ENCODE measurements at places on chromosomes 12 and 14.
A peak's percentile ranks its signal among the peaks of the same experiment; 100 is the strongest.

GRCh38 chr12:117438809-117439208 is 77.4 kb upstream of the NOS1 start:
- no peak for DNase-seq

GRCh38 chr14:76918782-76919394 is 92.7 kb downstream of the LRRC74A start:
- DNase-seq: peak; percentile 75

DNA sequence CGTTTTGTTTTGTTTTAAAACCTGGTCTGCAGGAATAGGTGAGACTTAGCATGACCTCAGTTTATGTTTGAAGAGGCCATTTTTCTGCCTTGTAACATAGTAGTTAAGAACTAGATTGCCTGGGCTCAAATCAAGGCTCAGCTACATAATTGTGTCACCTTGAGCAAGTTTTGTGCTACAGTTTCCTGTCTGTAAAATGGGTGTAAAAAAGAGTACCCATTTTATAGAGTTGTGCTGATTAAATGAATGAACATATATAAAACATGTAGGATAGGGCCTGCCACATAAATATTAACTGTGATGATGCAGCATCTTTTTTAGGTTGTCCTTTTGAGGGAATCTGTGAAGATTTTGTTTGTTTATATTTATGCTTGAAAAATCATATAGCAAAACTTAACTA is 7.2 kb downstream of the WNK1 start:
- no peak for DNase-seq

DNA sequence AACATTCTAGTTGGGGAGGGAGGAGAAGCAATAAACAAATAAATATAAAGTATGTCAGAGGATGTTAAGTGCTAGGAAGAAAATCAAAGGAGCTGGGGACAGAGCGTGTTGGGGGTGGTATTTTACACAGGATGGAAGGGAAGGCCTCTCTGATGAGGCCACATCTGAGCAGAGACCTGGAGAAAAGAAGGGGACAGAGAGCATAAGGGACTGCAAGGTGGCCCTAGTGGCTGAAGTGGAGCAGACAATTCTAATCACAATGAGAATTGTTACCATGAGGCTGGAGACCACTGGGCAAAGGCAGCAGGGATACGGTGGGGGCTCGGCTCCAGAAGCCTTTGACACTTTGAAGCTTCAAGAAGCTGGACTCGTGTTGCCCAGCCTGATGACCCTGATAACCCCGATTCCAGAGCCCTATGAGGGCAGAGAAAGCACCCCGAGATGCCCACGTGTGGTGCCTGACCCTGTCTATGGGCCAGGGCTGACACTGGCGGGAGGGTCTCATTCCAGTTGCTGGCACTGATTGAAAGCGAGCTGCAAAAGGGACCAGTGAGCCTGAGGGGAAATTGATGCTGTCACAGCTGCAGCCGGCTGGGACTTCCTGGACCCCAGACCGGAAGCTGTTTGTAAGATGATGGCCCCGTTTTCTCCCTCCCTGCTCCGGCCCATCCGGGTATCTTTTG is 169.1 kb downstream of the RBM19 start:
- DNase-seq: no peak

GRCh38 chr12:92871116-92871515 is 58.0 kb downstream of the EEA1 start:
- no peak for DNase-seq

GRCh38 chr12:77308056-77308455 is 242.7 kb upstream of the E2F7 start:
- DNase-seq: no peak

All from OCI-M1 (cell line).